ENCODE measurements at places on chromosomes 7 and 10. TPM values are rescaled to one million over a fixed set of nuclear protein-coding genes. Genes with fewer than 3 reads are reported as not detected.

GRCh38 chr7:106073701-106074100 is 38.4 kb downstream of the SYPL1 start:
- no peaks in the 10 kb centered on the region for H3K27me3 ChIP-seq
- no peaks in the 10 kb centered on the region for H3K36me3 ChIP-seq
- H3K4me3 ChIP-seq, result no peak overlapping the region
- DNase-seq, result no peak
- no peak overlapping the region for H3K27ac ChIP-seq

DNA sequence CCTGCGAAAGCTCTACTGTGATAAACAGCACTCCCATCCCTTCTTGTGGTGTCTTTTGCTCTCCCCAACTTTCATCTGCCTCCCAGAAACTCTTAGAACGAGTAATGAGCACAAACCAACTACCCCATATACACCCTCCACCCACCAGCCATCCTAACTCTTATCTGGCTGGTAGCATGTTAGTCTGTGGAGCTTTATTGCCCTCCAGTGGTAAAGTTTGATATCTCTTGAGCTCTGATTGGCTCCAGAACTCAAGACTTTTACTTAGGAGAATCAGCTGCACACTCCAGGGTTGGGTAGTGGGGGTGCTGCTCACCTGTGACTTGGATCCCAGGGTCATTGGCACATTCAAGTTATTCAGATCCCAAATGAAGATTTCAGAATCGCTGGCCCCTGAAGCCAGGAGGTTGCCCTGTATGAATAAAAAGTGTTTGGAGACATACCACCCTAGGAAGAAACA is 10.9 kb downstream of the SEC31B start:
- H3K36me3 ChIP-seq, result no peaks in the 10 kb centered on the region
- no peak overlapping the region for H3K4me3 ChIP-seq
- no peaks in the 10 kb centered on the region for H3K27me3 ChIP-seq

Gene IMPDH1
- total RNA-seq, result 50.2 TPM

DNA sequence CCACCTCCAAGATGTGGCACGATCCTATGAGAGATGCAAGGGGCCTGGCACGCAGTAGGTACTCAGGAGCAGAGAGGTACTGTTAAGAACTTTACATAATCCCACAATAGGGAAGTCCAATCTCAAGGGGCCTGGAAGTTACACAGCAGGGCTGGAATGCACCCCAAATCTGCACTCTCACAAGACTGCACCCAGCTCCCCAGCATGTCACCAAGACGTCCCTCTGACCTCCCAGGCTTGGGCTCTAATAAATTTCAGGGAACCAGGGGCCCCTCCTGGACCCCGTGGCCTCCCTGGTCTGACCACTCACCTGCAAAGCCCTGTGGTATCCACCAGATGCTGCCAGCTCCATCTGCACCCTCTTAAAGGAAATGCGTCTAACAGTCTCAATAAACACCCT is 94.9 kb downstream of the OAT start:
- no peaks in the 10 kb centered on the region for H3K4me1 ChIP-seq
- DNase-seq, result no peak
- no peaks in the 10 kb centered on the region for H3K36me3 ChIP-seq
- no peaks in the 10 kb centered on the region for H3K27me3 ChIP-seq
- H3K27ac ChIP-seq, result no peak overlapping the region
- H3K4me3 ChIP-seq, result no peak overlapping the region

Gene TDRD1
- 0.22 TPM for total RNA-seq

DNA sequence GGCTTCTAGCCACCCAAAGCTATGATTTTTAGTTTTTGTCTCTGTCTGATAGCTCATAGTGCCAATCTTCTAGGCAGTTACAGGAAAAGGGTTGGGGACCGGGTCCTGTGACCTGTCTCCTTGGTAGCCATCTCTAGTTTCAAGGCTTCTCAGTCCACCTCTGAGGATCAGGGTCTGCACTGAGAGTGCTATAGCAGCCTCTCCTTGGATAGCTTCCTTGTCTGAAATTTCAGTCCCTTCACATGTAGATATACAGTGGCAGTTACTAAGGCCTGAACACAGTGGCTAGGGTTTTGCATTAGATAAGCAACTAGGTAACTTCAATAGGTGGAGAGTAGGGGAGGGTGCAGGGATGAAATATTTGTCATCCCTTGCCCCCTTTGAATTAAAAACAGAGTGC is 321.3 kb downstream of the SEMA3D start:
- H3K4me3 ChIP-seq, result no peak overlapping the region
- no peaks in the 10 kb centered on the region for H3K27me3 ChIP-seq
- DNase-seq, result no peak
- no peak overlapping the region for H3K27ac ChIP-seq

- H3K4me3 ChIP-seq, result no peak overlapping the region
- H3K36me3 ChIP-seq, result no peaks in the 10 kb centered on the region
- H3K27ac ChIP-seq, result no peak overlapping the region
Measured at GRCh38 chr10:69789164-69789576, 12.5 kb upstream of the COL13A1 start.

Gene ARHGEF35
- total RNA-seq, result 4.4 TPM

Gene LIPJ
- total RNA-seq, result 0.42 TPM

GRCh38 chr7:23598296-23598695 is 1.1 kb downstream of the CCDC126 start:
- peak overlapping the region; percentile 92 for H3K27ac ChIP-seq
- no peaks in the 10 kb centered on the region for H3K4me1 ChIP-seq
- H3K27me3 ChIP-seq, result no peaks in the 10 kb centered on the region
- no peak for DNase-seq
- H3K4me3 ChIP-seq, result peak overlapping the region; percentile 82

DNA sequence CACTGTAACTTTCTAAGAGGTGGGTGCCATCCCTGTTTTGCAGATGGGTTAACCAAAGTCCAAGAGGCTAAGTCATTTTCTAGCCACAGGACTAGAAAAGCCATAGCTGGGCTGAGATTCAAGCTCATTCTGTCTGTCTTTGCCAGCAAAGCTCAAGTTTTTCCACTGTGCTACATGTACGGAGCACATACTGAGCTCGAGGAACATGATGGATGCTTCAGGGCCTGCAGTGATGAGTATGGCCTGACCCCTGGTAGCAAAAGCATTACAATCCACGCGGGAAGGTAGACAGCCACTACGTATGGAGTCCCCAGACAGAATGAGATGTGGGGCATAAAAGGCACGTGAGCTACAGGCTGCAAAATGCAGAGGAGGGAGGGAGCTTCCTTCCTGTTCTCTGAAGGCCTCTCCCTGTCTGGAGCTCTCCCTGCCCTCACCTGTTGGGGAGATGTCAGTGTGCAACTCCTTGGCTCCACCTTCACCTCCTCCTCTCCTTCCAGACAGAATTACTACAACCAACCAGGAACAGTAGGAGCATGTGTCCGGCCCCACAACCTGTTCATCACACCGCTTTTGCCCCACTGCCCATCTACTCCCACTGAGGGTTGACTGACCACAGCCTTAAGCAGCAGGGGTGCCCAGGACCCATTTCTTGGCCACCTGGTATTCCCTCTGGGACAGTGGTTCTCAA is 16.4 kb downstream of the ITPRIP start:
- DNase-seq, result peak; percentile 10
- H3K4me3 ChIP-seq, result no peak overlapping the region
- peak overlapping the region; percentile 81 for H3K27ac ChIP-seq
- H3K4me1 ChIP-seq, result peaks cover 97% of the 10 kb centered on the region

GRCh38 chr7:17134786-17135185 is 163.7 kb upstream of the AHR start:
- no peaks in the 10 kb centered on the region for H3K27me3 ChIP-seq
- no peak overlapping the region for H3K27ac ChIP-seq
- no peaks in the 10 kb centered on the region for H3K4me1 ChIP-seq
- H3K4me3 ChIP-seq, result no peak overlapping the region

Measured in tibial nerve (tissue), 4 donors.